ENCODE measurements at places on chromosomes 5 and 9. TPM values are rescaled to one million over a fixed set of nuclear protein-coding genes. Genes with fewer than 3 reads are reported as not detected.

- no peak for DNase-seq
These were observed 326 bp downstream of the RIGI start for GRCh38 chr9:32525709-32526030.

DNA sequence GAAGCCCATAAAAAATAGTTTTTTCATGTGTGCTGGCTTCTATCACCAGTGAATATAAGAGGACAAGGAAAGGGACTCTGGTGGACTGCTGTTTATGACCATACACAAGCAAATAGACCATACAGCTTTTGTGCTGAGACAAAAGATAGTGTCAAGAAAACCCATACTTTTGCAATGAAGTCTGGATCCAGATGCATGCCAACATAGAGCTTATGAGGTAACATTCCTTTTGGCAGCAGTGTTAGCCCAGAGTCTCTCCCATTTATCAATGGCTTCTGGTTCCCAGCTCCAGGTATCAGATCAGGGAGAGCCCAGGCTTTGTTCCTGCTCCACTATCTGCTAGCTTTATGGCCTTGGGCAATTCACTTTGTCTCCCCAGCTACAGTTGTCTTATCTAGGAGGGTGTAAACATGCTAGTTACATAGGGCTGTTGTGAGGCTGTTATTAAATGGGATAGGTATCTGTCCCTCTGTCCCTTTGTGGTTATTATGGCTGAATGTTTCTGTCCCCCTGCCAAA lies 55.6 kb downstream of the CCDC192 start:
- no peak for DNase-seq

DNA sequence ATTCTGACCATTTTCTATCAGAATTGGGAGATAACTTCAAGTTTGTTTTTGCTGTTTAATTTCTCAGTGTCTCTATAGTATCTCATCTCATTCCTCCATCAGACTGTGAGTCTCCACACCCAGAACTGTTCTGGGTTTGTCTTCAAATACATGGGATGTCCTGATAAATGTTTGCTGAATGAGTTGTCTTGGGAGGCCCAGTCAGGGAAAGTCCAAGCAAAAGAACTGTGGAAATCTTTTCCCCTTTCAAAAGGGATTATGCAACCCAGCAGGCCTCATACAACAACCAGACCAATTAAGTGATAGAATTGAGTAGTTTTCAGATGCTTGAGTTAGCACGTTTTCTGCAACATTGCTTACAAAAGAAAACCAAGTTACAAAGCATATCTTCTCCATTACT lies 324.4 kb downstream of the BRINP1 start:
- DNase-seq = no peak

DNA sequence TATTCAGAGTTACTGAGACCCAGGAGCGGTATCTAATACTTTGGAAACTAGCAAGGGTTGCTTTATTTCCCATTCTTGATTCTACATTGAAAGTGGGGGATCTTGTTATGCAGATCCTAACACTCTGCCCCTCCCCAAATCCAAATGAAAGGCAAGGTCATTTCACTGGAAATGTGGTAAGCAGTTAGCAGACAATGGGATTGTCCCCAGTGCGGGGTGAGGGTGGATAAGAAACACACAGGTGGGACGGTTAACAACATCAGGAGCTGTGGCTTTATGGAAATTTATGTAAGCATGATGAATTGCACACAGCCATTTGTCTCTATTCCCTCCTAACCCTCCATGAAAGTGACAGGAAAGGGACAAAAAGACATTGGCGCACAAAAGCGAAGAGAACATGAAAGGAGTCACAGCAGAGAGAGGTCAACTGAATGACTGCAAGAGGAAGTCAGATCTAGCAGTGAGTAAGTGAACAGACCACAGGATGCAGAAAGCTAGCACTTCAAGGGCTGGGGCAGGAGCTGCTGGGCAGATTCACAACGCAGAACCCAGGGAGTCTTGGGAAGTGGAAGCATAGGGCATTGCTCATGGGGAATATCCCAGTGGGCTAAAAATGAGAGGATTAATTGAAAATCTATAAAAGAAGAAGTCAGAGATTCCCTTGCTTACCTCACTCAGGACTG lies 184.4 kb downstream of the HSD17B3 start:
- DNase-seq = no peak

DNA sequence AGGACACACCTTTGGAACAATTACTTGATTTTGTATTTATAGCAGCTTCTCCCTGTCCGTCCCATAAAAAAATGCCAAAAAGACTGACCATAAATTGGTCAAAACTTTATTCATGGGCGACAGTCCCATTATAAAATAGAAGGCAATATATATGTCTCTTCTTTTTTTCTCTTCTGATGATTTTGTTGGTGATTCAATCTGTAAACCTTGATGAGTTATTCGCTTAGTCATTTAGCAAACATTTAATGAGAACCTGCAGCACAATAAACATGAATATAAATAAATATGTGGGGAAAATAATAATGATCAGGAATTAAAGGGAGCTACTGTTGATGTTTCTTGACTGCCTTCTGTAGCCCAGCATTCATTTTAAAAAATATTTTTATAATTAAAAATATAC lies 356.4 kb upstream of the ACTBL2 start:
- no peak for DNase-seq

The CDC20B gene
- total RNA-seq = not detected

- DNase-seq = no peak
These were observed 383.1 kb upstream of the KLF4 start for GRCh38 chr9:107872457-107873192.

- no peak for DNase-seq
These were observed 80.5 kb downstream of the NREP start for GRCh38 chr5:111676466-111676865.

DNA sequence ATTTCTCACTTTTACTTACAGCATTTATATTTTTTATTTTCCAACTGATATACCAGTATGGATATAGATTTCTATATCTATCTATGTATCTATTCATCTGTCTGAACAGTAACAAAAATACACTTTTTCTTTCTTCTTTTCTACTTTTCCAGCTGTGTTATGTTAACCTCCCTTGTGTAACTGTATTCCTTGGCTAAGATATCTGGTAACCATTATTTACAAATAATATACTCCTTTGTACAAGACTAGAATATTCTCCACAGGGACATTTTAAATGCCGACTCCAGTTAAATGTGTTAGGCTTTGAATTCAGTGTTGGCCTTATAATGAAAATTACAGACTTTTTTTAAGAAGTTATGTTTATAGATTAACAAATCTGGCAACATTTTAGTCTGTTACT lies 168.7 kb downstream of the XRCC4 start:
- no peak for DNase-seq

- DNase-seq = no peak
These were observed 51.5 kb upstream of the MEF2C start for GRCh38 chr5:88934439-88934838.

DNA sequence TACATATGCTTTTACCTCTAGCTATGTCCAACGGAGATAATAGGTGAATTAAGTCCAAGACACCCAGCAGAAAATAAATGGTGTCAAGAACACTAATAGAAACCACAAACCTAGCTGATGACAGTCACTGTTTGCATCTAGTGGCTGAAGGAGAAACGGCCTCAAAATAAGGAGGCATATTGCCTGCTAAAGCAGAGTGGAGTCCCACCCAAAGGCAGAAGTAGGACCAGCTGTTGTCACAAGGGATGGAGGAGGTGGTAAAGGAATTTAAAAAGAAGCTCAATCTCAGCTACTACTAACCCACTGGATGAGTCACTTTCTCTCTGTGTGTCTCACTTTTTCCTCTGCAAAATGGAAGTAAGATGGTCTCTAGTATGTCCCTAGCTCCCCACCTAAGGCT lies 224.3 kb downstream of the GRIA1 start:
- DNase-seq = no peak

The IFNB1 gene
- not detected for total RNA-seq

- no peak for DNase-seq
These were observed 74.8 kb downstream of the NEK6 start for GRCh38 chr9:124332361-124333202.

DNA sequence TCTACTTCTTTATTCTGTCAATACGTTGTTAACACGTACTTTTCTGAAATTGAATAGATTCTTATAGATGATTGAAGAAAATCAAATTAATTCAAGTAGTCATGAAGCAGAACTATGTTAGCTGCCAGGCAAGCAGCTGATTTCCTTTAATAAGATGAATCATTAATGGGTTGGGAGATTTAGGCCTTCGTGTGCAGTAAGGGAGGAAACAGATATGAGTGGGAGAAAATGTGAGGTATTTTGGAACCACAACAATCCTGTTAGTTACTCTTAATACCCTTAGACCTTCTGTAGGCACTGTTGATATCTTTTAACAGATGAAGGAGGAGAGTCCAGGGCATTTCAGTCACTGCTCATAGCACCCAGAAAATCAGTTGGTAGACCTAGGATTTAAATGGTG lies 121.0 kb downstream of the AOPEP start:
- no peak for DNase-seq

DNA sequence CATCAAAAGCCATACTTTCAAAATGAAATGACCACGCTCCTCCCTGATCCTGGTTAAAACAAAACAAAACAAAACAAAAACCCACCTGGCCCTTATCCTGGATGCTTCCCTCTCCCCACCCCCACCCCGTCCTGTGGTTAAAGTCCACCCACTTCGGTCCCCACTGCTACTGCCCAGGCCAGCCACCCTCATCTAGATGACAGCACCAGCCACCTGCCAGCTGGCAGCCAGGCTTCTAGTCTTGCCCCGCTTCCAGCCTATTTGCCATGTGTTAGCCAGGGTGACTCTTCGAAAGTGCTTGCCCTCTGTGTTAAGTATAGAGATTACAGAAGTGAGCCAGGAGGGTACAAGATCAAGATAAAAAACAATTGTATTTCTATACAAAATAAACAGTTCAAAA lies 27.5 kb upstream of the NCS1 start:
- DNase-seq = no peak

The PCDHGB5 gene
- total RNA-seq = 11.0 TPM

DNA sequence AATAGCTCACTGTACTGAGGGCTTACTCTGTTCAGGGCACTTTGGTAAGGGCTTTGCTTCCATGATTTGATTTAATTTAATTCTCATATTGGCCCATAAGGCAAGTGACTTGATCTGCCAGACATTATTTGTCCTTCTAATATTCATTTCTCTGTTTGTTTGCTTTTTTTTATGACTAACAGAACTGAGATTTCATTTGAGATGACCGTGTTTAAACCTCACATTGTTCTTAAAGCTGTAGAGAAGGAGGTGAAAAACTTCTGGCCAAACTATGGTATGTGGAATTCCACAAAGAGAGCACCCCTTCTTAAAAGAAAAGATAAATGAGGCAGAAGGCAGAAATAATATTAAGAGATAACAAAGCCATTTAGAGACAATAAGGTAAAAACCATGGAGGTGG lies 775.6 kb upstream of the ACO1 start:
- DNase-seq = no peak

DNA sequence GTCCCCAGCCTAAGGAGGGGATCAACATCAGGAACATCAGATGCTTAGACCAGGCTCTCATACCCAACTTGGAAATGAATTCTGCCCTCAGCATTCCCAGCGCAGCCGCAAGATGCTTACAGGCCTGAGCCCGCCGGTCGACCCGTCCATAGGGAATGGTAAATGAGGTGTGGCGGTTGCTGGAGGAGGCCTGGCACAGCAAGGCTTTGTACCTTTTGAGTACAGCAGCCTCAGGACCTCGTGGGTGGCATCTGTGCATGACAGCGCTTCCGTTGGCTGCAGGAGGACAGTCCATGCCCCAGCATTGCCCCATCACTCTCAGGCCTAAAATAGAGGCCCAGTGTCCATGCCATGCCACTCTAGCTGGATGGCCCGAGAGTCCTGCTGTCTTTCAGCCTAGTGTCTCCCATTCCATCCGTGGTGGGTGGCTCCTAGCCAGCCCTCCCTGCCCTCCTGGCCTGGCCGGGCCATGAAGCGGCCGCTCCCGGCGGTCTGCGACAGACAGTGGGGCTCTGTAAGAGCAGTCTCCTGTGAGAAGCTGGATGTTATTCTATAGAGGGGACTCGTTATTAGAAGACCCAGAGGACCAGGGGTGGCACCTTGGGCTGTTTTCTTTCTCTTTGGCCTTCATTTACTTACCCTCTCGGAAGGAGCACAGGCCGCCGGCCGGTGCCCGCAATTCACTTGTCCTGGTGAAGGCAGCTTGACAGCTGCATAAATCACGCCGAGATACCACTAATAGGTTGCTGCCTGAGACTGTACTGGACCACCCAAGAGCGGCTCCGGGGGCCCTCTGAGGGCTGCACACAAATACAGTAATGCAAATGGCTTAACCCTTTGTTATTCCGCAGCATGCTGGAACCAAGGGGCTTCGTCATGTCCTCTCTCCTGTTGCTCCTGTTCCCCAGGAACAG lies 223.5 kb upstream of the TUT7 start:
- no peak for DNase-seq

- DNase-seq = no peak
These were observed 1.4 kb downstream of the RALGPS1 start for GRCh38 chr9:126915846-126916543.

The NR5A1 gene
- total RNA-seq = not detected

GRCh38 chr9:27078685-27079084 lies 30.3 kb upstream of the TEK start:
- no peak for DNase-seq

The NR3C1 gene
- total RNA-seq = 101 TPM

DNA sequence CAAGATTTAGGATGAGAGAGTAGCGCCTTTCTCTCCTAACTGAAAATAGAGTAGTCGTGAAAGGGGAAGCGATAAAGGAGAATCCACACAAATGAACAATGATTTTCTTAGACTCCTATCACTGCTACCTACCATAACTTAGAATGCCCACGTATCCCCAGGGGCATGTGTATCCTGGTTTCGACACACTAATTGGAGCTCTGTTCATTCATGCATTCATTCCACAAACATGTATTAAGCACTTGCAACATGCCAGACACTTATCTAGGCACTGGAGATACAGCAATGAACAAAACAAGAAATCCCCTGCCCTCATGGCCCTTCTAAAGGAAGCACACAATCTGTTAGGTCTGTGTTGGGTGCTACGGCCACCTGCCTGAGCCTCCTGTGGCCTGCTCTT lies 40.0 kb downstream of the ARL15 start:
- DNase-seq = no peak

GRCh38 chr9:73137286-73137899 lies 14.3 kb upstream of the ANXA1 start:
- DNase-seq = no peak

The HAVCR2 gene
- total RNA-seq = 30.7 TPM

DNA sequence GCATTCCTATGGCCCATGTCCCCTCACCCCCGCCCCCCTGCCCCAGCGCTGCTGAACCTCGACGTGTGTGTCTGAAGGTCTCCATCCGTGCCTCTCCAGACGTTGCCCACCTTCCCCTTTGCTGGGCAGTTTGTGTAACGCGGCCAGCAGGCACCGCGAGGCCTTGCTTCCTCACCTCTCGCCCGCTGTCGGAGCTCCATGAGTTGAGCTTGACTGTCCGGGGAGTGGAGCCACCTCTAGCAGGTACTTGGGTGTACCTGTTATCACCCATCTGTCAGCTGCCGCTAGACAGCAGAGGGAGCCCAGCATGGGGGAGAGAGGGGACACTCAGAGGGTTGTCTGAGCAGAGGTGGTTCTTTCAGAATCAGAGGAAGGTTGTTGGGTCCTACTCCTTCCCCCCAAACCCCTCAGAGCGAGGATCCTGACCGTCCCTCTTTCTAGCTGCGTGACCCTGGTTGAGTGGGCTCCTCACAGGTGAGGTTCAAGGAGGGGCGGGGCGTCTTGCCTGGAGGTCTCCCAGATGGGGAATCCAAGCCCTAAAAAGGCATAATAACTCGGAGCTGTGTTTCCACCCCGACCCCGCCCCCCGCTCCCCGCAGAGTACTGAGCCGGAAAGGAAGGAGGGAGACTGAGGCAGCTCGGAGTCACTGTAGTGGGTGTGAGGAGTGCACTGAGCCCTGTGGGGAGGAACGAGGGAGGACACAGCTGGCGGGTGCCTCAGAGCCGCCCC lies 184.7 kb downstream of the C9orf50 start:
- DNase-seq = no peak
